HAP-1 (cell line): ENCODE measurements at places on chromosomes 7 and 10.

- no peak for DNase-seq
Observed at GRCh38 chr7:159071260-159071659, 73.4 kb downstream of the VIPR2 start.

GRCh38 chr7:82972135-82972534, 190.5 kb downstream of the PCLO start:
- DNase-seq: no peak

DNA sequence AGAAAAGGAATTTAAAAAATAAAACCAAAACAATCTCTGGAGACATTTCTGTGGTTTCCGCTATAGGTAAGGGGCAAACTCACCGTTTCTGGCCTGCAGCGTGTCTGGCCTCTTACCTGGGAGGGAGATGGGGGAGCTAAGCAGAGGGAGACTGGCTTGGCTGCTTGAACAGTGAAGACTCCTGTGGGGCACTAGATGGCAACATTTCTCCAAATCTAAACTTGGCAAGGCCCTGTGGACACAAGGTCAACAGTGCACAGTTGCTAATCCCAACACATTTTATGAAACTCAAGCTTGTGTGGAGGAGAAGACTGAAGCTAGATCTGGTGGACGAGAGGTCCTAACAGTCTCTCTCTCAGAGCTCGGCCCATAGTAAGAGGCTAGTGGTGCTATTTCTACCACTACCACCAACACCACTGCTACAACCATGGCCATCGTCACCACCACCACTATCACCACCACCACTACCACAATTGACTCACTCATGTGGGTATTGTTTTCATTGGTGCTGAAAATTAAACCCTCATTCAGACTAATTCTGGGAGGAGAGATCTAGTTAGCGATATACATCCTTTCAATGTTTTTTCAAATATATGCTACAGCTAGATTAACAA, 28.4 kb upstream of the CDHR3 start:
- DNase-seq: no peak

- DNase-seq: no peak
Observed at GRCh38 chr10:35271086-35271858, 65.0 kb upstream of the CCNY start.

- DNase-seq: peak; percentile 31
Observed at GRCh38 chr10:33277135-33277536, 57.3 kb downstream of the NRP1 start.

GRCh38 chr10:71990706-71991269, 26.6 kb downstream of the CHST3 start:
- no peak for DNase-seq

GRCh38 chr10:79298403-79299244, 48.6 kb upstream of the PPIF start:
- DNase-seq: peak; percentile 25

DNA sequence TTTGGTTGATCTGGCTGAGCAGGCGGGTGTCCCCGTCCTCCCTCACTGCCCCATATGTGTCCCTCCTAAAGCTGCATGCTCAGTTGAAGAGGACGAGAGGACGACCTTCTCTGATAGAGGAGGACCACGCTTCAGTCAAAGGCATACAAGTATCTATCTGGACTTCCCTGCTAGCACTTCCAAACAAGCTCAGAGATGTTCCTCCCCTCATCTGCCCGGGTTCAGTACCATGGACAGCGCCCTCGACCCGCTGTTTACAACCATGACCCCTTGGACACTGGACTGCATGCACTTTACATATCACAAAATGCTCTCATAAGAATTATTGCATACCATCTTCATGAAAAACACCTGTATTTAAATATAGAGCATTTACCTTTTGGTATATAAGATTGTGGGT, 26.9 kb upstream of the TRIM56 start:
- DNase-seq: no peak

- DNase-seq: no peak
Observed at GRCh38 chr7:30986738-30987137, 23.0 kb downstream of the GHRHR start.

DNA sequence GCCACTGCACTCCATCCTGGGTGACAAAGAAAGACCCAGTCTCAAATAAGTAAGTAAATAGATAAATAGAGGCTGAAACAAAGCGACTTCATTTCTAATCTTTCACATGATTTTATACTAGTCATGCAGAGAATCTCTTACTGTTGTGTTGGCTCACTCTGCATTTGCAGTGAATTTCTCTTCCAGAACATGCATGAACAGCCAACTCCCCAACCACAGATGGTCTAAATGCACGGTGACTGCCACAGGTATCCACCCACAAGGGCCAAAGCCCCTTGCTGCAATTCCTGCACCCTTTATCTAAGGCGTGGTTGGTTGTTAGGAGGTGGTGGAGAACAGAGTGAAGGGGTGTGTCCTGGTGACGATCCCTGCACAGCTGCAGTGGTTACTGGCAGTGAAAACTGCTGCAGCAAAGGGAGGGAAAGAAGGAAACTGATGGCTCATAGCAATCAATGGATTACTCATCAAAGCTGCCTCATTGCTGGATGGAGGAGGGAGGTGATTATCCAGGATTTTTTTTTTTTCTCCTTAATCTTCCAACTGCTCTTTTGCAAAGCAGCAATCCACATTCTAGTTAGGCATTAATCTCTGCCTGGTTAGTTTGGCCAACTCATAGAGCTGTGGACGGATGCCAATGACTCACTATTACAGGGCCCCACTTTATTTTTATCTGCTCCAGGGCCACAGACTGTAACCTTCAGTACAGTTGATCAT, 50.6 kb downstream of the PRTFDC1 start:
- DNase-seq: no peak

- no peak for DNase-seq
Observed at GRCh38 chr10:118315629-118316028, 26.5 kb downstream of the FAM204A start.

GRCh38 chr10:74634995-74635536, 191.3 kb upstream of the KAT6B start:
- DNase-seq: no peak

DNA sequence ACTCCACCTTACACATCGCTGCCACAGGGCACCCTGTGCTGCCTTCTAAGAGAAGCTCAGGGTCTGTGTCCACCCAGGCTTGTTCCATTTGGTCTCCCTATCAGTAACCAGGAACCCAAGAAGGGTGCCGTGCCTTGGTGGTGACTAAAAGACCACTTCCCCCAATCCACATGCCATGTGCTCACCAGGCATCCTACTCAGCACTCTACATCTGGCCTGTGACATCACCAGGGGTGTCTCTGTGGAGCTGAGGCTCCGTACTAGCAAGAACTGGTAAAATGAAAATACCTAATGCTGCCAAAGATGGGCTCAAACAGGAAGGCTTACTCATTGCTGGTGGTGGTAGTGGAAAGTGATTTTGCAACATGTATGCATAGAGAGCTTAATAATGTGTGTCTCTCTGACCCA, 19.0 kb upstream of the C10orf71 start:
- no peak for DNase-seq

DNA sequence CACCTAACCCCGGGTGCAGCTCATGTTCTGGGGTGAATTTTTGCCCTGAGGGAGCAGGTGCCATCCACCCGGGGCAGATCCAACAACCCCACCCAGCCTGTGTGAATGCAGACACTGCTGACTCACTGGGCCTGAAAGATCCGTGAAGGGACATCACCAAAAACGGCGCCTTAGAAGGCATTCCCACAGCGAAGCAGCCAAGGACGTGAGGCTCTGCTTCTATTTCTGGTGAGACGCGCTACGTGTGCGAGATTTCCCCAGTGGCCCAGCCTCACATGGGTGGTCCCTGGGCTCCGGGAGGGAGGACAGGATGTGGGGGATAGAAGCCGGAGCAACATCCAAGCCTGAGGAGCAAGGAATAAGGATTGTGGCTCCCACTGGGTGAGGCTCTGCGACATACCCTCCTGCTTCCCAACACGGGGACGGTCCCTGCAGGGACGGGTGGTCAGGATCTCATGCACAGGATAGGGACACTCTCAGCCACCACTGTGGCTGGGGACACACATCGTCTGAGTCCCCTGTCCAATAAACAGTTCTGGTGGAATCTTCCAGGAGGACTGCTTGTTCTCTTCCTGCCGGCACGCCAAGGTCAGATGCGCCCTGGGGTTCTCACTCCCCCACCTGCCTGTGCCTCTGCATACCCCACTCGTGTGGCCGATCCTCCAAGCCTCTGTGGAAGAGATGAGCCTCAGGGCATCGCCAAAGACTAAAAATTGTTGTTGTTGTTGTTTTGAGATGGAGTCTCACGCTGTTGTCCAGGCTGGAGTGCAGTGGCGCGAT, 70.2 kb downstream of the ZRANB1 start:
- DNase-seq: no peak

GRCh38 chr10:10873289-10873688, 144.4 kb upstream of the CELF2 start:
- DNase-seq: no peak

- DNase-seq: no peak
Observed at GRCh38 chr7:157516311-157516710, 179.5 kb downstream of the DNAJB6 start.

GRCh38 chr7:94391726-94392392, 2.8 kb upstream of the COL1A2 start:
- DNase-seq: no peak
